Activated naive CD4-positive, alpha-beta T cell treated with anti-CD3 and anti-CD28 coated beads for 36 hours (primary cell): ENCODE measurements at places on chromosomes 1 and 21.

DNA sequence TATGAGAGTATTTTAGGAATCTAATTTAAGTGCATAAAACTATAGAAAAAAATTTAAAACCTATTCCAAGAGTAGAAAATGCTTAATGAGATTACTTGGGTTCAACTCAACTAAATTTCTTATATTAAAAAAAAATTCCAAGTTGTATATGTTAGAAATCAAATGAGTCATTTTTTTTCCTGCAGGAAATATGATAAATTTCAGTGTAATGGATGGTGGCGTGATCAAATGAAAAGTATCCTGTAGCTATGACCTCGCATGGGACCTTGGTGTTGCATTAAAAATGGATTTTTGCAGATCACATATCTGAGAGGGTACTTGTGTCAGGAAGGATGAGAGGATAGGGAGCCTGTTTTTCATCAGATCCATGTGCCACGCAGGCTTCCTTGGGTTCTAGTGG, 17.9 kb downstream of the ATP5PO start:
- no peak for DNase-seq

GRCh38 chr1:111895469-111895868, 94.0 kb downstream of the KCND3 start:
- DNase-seq, result no peak

GRCh38 chr1:12411098-12411497, 181.3 kb downstream of the VPS13D start:
- DNase-seq, result no peak

GRCh38 chr1:170221031-170221430, 75.3 kb downstream of the NTMT2 start:
- DNase-seq, result no peak

GRCh38 chr1:59089922-59090457, 206.9 kb upstream of the FGGY start:
- no peak for DNase-seq

- no peak for DNase-seq
Measured at GRCh38 chr1:97041026-97041425, 319.4 kb downstream of the PTBP2 start.

- DNase-seq, result no peak
Measured at GRCh38 chr1:25707280-25708016, 90.9 kb downstream of the MAN1C1 start.

GRCh38 chr1:107863342-107863741, 101.6 kb downstream of the VAV3 start:
- DNase-seq, result no peak

DNA sequence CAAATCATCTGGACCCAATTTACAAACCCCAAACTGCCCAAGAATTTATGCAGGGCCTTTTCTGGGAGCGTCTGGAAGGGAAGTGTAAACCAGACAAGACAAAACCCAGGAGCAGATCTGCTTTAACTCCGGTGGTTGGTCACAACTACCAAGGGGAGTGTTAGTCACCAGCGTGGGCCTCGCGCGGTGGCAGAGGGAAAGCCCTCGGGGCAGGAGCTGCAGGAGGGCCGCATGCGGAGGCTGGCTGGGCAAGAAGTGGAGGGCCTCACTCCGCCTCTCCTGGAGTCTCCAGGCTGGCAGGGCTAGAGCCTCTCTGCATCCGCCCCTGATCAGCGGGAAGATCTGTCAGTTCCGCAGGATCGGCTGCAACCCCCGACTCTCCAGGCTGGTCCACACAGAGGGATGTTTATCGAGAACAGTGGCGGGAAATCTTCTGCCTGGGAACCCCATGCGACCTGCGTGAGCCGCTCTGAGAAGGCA, 2.0 kb downstream of the COL24A1 start:
- DNase-seq, result no peak

DNA sequence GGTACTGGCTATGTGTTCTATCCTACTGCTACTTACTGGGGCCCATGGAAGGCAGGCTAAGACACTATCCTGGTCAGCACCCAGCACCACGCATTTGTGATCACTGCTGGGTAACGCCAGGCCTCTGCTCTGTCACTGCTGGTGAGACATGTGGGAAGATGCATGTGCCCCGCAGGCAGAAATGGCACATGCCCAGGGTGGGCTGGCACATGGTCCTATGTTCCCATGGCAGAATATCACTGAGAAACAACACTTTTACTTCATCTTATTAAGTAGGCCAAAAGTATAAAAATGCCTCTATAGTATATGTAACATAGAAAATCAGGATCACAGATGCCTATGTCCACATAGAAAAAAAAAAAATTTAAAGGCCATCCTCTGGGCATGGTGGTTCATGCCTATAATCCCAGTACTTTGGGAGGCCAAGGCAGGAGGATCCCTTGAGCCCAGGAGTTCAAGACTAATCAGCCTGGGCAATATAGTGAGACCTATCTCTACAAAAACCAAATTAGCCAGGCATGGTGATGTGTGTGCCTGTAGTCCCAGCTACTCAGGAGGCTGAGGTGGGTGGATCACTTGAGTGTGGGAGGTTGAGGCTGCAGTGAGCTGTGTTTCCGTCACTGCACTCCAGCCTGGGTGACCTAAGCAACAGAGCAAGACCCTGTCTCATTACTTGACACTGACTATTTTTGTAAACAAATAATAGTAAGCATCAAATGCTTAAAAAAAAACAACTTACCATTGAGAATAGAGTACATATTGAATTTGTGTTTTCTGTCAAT, 11.5 kb downstream of the DDX59 start:
- no peak for DNase-seq

GRCh38 chr1:190491404-190491803, 13.7 kb upstream of the BRINP3 start:
- no peak for DNase-seq

GRCh38 chr1:84985365-84985764, 11.5 kb downstream of the MCOLN2 start:
- DNase-seq, result no peak

- no peak for DNase-seq
Measured at GRCh38 chr1:162153374-162153773, 83.9 kb downstream of the NOS1AP start.

DNA sequence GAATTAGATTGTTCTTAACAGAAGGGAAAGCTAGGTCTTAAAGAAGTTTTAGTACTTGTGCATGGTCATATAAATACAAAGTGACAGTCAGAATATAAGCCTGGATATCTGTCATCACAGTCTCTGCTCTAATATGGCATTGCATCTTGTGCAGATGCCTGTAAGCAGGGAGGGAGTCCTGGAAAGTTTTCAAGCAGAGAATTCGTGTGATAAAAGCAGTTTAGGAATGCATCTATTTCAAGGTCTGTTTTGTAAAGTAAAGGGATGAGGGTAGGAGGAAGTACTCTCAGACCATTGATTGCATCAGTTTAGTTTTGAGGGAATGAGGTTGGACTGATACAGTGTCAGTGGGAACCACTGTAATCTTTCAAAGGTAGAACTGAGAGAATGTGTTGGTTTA, 30.6 kb downstream of the IARS2 start:
- DNase-seq, result no peak

DNA sequence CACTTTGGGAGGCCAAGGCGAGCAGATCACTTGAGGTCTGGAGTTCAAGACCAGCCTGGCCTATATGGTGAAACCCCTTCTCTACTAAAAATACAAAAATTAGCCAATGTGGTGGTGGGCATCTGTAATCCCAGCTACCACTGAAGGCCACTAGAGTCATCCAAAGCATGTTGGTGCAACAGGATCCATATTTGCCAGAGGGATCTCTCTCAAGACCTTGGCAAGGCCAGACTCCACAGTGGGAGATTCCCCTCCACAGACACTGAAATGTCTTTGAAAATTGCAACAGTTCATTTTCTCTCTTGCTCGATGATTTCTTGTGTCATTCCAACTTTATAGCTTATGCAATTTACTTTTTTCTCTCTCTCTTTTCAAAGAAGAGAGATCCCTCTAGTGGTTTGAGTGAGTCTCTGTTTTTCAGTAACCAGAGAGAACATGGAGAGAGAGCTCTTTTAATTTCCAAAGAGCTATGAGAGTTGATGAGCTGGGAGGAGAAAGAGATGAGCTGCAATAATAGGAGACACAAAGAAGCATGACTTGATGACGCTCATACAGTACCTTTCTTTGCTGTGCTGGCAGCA, 176.8 kb upstream of the USP25 start:
- DNase-seq, result no peak

DNA sequence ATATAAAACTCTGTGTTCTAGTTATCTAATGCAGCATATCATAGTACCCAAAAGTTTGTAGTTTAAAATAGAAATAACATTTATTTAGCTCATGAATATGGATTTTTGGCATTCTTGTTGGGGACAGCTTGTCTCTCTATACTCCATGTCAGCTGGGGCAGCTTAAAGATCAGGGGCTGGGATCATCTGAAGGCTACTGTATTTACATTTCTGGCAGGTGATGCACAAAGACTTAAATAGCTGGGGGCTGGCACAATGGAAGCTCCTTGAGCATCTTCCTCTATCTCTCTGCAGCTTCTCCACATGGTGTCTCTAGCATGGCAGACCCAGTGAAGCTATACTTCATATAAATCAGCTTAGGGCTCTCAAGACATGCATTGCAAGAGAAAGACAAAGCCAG, 55.6 kb upstream of the DAB1 start:
- no peak for DNase-seq

GRCh38 chr1:45867697-45868348, 64.4 kb downstream of the MAST2 start:
- DNase-seq, result no peak

- peak; percentile 63 for DNase-seq
Measured at GRCh38 chr1:38834937-38835827, 24.4 kb downstream of the RRAGC start.

DNA sequence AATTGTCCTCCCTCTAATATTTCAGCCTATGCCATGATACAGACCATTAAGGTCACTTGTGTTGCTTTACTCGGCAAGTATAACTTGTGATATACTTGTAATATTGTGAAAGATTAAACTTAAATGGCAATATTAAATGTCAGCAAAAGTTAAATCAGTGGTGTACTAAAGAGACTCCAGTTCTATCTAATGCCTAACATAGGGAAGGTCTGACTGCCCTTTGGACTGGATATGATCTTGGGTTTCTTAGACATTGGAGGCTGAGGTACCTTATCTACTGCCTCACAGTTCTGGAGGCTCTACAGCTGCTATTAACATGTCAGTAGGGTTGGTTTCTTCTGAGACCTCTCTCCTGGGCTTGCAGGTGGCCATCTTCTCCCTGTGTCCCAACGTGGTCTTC, 89.9 kb downstream of the MT1HL1 start:
- DNase-seq, result no peak

- no peak for DNase-seq
Measured at GRCh38 chr21:42652527-42653230, 742 bp upstream of the PDE9A start.

- DNase-seq, result no peak
Measured at GRCh38 chr1:24289937-24290595, 29.1 kb upstream of the GRHL3 start.

DNA sequence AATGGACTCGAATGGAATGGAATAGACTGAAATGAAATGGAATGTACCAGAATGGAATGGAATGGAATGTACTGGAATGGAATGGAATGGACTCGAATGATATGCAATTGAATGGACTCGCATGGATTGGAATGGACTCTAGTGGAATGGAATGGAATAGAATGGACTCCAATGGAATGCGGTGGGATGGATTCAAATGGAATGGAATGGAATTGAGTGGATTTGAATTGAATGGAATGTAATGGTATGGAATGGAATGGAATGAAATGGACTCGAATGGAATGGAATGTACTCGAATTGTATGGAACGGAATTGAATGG, 99.6 kb upstream of the FBXO28 start:
- no peak for DNase-seq

DNA sequence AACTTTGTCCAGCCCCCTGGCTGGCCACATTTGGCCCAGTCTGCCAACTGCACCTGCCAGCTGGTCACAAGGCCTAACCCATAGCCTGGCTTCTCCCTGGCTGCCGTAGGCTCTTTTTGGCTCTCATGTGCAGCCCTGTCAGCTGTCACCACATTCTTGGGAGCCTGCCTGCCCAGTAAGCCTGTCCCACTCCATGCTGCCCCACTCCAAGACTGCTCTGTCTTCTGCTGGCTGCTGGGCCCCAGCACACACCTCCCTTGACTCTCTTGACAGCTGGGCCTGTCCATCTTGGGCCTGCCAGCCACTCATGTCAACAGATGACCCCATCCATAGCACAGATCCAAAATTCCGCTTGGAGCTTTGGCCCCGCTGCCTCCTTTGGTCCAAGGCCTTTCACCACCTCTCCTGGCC, 74.3 kb upstream of the EDN2 start:
- DNase-seq, result no peak

DNA sequence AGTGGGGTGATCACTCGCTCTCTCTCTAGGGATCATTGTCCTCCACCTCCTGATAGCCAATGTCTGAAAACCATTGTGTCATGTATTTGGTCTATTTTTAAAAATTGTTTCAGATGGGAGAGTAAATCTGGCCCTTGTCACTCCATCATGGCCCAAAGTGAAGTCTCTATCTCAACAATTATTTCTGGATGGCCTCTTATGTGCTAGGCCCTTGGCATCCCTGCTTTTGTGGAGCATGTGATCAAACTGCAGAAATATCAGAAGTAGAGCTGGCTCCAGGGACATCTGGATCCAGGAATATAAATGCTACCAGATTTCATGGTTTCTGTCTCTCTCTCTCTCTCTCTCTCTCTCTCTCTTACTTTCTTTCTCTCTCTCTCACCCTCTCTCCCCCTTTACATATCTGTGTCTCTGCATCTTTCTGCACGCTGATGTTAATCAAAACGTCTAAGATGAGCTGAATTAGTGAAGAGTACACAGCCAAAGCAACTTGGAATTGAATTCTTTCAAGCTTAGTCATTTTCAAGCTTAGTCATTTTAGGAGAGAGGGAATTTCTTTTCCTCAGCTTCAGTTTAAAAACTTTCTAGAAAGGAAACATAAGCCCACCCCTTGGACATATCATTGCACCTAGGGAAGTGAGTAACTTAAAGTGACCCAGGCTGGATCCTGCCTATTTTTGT, 47.4 kb upstream of the DOCK7 start:
- no peak for DNase-seq

DNA sequence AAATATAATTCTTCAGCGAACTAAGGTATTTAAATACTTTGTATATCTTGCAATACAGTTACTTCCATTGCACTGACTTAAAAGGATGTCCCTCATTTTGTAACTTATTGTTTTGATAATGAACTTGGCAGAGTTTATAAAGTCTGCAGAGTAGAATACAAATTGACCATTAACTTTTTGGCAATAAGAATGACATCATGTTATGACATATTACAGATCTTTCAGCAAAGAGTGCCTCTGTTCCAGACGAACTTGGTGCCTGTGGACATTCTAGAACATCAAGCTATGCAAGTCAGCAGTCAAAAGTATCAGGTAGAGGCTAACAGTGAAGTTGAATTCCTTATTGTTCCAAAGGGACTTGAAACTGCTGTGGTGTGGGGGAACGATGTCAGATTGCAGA, 32.9 kb downstream of the HENMT1 start:
- no peak for DNase-seq

GRCh38 chr1:174160109-174160473, 771 bp downstream of the RABGAP1L start:
- no peak for DNase-seq

GRCh38 chr1:112284796-112285195, 111.2 kb upstream of the CTTNBP2NL start:
- DNase-seq, result no peak

- DNase-seq, result no peak
Measured at GRCh38 chr1:89906088-89906487, 85.3 kb downstream of the LRRC8D start.
